GM12865 (cell line): ENCODE measurements at places on chromosomes 3 and 15.
A peak's percentile ranks its signal among the peaks of the same experiment; 100 is the strongest.

DNA sequence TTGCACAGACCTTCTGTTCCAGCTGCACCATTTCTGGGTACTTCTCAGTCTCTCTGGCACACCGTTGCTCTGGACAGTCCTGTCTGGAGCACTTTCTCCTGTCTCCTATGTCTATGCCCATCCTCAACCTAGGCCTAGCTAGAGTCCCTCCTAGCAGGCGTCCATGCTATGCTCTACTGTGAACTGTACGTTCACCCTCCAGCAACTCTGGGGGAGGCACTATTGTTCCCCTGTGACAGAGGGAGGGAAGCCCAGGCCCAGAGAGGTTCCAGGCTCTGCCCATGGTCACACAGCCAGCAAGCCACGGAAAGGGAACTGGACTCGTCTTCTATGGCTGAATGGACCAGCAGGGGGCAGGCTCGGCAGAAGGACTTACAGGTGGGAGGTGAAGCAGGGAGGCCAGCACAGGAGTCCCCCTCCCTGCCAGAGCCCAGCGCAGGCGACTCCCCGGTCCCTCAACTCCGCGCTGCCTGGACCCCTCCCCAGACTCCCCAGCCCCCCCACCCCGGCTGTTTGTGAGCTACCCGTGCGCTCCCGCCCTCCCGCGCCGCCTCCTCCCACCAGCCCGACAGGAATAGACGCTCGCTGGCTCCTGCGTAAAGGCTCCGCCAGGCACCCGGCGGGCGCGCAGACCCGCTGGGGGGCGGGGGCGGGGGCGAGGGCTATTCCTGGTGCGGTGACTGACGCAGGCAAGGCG is 1.7 kb upstream of the LINGO1 start:
- peak; percentile 76 for DNase-seq

DNA sequence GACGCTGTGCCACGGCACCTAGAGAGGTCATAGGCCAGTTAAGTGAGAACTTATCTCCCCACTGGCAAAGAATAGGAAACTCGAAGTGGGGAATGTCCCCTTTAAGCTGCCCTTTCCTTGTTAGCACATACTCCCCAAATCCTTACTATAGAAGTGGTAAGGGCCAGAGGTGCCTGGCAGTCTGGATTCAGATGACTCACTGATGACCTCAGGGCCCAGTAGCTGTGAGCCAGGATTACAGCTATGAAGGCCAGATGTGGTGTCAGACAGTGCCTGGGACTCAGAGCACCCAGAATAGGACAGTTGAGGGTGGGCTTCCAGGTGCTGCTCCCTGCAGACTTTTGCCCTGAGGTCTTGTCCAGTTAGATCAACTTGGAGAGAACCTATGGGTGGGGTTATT is 37.7 kb downstream of the PDIA5 start:
- no peak for DNase-seq

GRCh38 chr3:65748326-65748725 is 290.4 kb downstream of the MAGI1 start:
- no peak for DNase-seq

- DNase-seq = no peak
Observed at GRCh38 chr3:134937256-134938028, 142.4 kb downstream of the EPHB1 start.

- DNase-seq = peak; percentile 69
Observed at GRCh38 chr3:52121464-52121805, 32.8 kb downstream of the POC1A start.

- DNase-seq = no peak
Observed at GRCh38 chr3:71061581-71061980, 521.9 kb downstream of the FOXP1 start.

- no peak for DNase-seq
Observed at GRCh38 chr3:129614927-129615363, 8.5 kb upstream of the PLXND1 start.
